M059J (cell line): ENCODE measurements at places on chromosomes 11 and 22. TPM values are rescaled to one million over a fixed set of nuclear protein-coding genes. Genes with fewer than 3 reads are reported as not detected.

DNA sequence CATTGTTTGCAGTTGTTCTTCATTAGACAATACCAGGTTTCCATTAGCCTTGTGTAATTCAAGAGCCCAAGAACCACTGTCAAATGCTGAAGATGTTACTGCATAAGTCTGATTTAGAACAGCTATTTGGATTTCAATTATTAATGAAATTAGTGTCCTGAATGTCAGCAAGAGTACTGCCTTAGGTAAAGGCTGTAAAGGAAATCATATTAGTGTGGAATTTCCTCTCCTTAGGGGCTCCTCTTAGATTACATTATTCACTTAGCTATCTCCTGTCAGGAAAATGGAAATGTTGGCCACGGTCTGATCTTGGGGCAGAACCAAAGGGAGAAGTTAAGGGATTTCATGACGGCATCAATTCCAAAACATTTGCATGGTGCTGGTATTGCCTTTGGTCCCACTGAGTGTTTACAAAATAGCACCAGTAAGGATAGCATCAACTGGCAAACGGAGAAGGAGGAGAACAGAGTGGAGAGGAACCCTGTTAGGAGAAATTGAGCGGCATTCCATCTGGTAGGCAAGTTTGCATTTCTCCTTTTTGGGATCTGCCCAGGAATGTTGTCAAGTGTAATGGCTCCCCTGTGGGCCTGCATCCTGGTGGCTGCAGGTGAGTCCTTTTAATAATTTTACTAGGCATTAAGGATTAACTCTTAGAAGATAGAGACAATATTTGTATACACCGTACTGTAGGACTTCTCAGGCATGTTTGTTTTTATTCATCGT is at the start of gene HTR3B:
TSS of gene HTR3B (plus strand) at position 418 of the 723 bp plus-strand sequence. CDS start at position 556, 138 bp downstream.
- no peak for DNase-seq

Gene SULT4A1
- not detected in 2 replicates for total RNA-seq

Gene APLNR
- total RNA-seq: not detected in 2 replicates

DNA sequence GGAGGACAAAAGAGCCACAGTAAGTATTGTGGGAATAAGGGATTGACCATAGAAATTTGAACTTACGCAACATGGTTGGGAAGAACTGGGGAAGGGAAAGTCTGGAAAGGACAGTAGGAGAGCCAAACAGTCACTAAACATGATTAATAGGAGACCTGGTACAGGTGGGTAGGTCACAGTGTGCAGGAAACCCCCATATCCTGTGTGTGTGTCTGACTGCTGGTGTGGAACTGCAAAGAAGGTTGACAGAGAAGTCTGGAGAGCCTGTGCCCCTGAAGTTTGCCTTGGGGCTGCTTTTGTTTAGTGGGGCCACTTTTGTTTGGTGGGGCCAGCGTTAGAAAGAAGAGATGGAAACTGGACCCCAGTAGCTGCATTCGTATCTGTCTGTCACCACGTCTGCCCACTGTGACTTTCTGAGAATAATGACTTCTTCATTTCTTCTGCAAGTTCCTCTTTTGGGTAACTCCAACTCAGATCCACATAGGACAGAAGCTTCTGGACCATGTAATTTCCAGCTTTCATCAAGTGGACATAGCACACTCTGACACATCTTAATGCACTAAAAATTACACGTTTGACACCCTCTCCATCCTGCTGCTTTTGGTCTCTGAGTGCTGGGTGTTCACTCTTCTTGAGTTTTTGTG is 126.8 kb upstream of the RAG2 start:
- DNase-seq: no peak

GRCh38 chr11:76739798-76740197 is 43.4 kb upstream of the TSKU start:
- DNase-seq: no peak

Gene SPON1
- total RNA-seq: 0.05 and 0.17 TPM in 2 replicates

- no peak for DNase-seq
Measured at GRCh38 chr11:68340003-68340767, 27.8 kb downstream of the LRP5 start.

- peak; percentile 23 for DNase-seq
Measured at GRCh38 chr11:15327786-15328231, 213.1 kb downstream of the INSC start.

GRCh38 chr11:2511421-2512369 is 66.9 kb downstream of the KCNQ1 start:
- no peak for DNase-seq
